T1000 (cell line): ENCODE measurements at places on chromosomes 6 and 20.

DNA sequence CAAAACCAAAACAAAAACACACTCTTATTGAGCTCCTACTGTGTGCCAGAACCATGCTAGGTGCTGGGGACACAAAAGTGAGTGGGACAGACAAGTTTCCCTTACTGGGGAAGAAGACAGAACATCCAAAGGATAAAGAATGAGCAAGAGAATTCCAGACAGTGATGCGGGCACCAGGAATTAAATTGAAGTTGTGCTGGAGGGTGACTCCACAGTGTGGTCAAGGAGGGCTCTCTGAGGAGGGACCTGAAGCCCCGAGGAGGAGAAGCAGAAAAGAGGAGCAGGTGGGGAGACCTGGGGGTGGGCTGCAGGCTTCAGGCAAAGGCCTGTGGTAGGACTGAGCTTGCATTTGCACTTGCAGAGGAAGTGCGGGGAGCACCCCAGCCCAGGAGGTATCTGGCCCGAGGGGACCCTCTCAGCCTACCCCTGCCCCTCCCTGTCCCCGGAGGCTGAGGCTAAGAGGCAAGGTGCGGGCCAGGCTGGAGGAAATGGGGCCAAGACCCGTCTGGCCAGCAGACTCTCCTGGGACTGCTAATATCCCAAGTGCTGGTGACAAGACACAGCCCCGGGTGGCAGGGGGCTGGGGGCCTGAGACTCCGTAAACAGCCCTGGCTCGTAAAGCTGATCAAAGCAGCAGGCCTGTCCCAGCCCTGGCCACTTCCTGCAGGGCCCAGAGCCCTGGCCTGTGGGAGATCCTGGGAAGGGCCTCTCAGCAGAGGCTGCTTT lies 57.1 kb downstream of the SNAI1 start:
- no peak for DNase-seq

- no peak for DNase-seq
These were observed 168.9 kb downstream of the ADGB start for GRCh38 chr6:146767632-146768031.

- DNase-seq = no peak
These were observed 3.3 kb downstream of the PDE7B start for GRCh38 chr6:135854799-135855198.

- no peak for DNase-seq
These were observed 38.5 kb downstream of the KCNQ2 start for GRCh38 chr20:63433756-63434531.

- no peak for DNase-seq
These were observed 175.8 kb downstream of the ISM1 start for GRCh38 chr20:13396826-13397225.

GRCh38 chr6:37302086-37302686 lies 44.2 kb upstream of the TMEM217 start:
- no peak for DNase-seq

DNA sequence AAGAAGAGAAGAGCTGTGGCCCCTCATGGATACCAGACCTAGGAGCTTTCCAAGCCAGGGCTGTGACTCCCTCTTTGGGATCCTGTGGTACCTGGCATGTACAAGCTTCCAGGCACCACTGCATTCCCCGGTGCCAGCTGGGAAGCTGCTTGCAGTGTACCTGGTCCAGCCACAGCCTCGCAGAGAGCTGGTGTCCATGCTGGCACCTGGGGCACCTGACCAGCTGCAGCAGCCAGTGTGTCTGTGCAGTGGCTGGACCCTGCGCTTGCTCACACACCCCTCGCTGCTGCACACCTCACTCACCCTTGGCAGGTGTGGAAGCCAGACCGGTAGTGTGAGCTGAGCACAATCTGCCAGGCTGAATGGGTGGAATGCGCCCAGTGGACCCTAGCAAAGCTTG lies 190.9 kb upstream of the MAN1A1 start:
- no peak for DNase-seq

GRCh38 chr20:34538671-34539123 lies 19.8 kb upstream of the MAP1LC3A start:
- DNase-seq = peak; percentile 13

DNA sequence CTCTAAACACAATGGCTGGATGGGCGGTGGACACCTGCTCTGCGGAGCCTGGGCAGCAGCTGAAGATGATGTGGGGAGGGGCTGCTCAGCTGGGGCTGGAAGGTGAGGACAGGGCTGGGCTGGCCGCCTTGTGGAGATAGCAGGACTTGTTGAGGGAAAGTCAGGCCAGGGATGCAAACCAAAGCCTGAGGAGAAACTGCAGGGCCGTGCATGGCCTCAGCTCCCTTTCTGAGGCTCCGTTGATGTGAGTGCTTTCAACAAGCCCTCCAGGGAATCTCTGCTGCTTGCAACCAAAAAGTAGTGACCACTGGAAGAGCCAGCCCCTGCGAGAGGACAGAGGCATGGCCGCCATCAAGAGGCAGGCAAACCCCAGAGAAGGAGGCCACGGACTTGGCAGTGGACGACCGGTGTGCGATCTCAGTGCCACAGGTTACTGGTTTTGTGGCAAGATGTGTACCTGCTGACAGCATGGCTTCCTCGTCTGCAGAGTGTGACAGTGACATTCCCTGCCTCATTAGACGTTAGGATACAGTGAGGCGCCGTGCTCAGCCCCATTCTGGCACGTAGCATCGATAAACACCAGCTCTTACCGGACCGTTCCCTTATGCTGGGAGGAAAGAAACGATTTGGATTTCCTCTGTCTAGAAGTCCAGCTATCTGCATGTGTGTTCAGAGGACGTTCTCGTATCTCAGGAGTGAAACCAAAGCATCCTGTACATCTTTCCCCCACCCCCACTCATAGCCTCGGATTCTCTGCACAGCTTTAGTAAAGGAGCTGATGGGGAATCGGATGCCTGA lies 37.9 kb downstream of the ERMARD start:
- no peak for DNase-seq

DNA sequence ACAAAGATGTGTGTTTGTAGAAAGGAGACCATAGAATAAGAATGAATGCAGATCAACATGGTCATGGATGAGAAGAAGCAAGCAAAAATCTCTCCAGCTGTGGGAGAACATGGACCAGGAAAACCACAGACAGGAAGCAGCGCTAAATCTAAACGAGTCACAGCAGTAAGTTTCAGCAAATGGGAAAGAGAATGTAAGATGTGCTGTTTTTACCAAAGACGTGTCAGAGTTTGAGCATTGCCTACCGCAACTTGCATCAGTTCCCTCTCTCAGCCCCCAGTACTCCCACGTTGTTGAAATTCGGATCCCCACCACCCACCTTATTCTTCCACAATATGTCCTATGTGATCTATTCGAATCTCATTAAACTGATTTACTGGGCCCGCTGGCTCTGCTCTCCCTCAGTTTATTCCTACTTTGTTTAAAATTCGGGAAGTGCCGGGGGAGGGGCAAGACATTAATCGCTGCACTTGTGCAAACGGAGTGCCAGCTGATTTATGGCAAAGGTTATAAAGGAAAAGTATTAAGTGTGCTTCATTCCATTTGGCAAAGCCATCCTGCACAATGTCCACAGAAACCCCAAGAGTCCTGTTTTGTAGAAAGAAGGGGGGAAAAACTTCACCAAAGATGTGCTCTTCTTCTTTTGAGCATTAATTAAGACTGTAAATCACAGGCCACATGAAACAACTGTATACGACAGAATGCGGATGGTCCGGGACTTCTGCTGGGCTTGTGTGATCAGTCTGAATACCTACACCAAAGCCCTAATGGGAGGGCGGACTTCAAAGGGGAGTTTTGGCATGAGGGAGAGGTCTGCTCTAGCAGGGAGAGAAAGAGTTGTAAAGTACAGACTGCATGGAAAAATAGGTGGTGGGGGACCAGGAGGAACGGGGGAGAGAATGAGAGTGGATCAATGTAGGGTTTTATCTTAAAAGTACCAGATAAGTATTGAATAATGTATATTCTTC lies 59.1 kb upstream of the PRDM1 start:
- no peak for DNase-seq

DNA sequence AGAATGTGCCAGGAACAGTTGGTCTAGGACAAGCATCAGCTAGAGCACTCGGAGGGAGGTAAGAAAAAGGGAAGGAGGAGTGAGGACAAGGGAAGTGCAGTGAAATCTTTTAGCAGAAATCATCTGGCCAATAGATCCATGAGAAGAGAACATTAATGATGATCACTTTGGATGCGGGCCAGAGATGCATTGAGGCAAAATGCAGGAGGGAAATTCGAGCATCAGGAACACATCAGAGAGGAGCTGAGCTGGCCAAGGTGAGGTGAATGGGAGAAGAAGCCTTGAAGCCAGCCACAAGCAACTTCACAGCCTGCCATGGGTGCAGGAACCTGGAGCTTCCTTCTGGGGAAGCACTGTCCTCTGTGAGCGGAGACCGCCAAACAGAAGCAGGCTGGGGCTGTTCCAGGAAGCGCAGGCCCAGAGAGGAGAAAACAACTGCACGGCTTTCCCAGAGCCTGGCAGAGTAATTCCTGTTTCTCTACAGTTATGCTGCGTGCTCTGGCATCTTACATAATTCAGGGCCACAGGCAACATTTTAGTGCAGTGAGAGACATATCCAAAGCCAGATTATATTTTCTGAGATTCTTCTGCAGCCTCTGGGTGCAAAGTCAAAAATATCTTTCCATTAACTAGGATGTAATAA lies 143.8 kb downstream of the F13A1 start:
- no peak for DNase-seq

GRCh38 chr6:87375315-87375714 lies 30.7 kb downstream of the C6orf163 start:
- no peak for DNase-seq

DNA sequence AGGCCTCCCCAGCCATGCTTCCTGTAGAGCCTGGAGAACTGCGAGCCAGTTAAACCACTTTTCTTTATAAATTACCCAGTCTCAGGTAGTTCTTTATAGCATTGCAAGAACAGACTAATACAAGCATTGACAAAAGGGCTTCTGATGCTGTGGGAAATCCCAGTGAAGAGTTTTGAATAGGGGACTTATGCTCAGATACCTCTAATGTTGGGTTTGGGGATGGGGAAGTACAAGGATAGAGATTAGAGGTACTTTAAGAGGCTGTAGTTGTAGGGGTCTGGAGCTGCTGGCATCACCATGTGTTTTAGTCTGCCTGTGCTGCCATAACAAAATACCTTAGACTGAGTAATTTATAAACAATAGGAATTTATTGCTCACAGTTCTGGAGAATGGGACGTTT lies 8.8 kb downstream of the SLX4IP start:
- DNase-seq = no peak

DNA sequence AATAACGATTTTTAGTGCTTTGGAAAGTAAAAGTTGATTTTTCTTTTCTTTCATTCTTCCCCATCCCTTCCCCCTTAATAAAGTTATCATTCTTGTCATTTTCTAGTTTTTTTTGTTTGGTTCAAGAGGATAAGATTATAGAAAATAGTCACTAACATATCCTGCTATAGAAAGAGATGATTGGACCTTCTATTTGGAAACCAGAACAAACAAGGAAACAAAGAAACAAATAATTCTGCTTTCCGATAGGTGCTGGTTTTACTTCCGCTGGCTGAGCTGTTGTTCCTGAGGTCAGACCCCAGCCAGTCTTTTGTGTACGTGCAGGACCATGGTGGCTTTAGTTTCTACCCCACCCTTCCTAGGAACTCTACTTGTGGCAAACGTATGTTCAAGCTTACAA lies at the start of gene CDH26:
Gene CDH26 (plus strand): TSS at position 301 of the 400 bp plus-strand sequence. CDS start 304 bp downstream, outside the sequence.
- DNase-seq = no peak

- no peak for DNase-seq
These were observed 30.3 kb downstream of the LAMA4 start for GRCh38 chr6:112224088-112224487.

GRCh38 chr6:10411131-10411970 lies 3.5 kb downstream of the TFAP2A start:
- no peak for DNase-seq

DNA sequence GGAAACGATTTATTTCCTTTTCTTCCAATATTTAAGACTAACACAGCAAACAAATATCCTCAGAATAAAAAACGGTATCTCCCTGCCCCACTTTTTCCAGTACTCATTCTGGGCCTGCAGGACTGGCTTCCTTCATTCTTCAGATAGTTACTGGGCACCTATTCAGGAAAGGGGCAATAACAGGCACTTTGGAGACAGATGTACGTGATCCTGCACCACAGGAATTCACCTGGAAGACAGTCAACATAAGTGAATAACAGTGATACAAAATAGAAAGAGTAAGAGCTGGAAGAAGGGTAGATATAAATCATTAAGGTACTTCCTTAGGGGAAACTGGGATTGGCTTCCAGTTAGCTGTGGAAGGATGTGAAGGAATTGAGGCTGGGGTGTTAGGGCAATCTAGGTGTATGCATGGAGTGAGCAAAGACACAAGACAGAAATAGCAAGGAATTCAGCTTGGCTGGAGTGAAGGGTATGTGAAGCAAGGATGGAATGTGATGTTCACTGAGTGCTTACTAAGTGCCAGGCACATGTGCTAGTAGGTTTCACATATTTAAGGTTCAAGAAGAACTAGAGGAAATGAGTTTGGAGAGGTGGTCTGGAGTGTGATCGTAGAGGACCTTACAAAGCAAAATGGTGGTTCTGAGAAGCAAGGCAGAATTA lies 49.3 kb upstream of the FAM83C start:
- no peak for DNase-seq

DNA sequence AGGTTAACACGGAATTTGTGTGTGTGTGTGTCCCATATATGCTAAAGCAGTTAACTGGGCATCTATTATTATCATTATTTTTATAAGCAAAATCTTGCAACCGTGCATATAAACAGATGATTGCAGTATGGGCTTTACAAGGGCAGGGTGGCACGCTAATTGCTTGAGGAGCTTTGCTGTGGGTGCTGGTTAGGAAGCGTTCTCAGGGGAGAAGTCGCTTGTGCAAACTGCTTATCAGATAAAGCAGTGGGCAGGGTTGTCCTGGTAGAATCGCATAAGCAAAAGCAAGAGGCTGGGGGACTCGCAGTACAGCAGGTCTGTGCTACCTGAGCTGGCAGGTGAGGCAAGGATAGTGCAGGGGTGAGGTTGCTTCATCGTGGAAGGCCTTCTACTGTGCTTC lies 9.7 kb upstream of the CCN6 start:
- no peak for DNase-seq

- no peak for DNase-seq
These were observed 152.3 kb upstream of the OLIG3 start for GRCh38 chr6:137646484-137646883.

- DNase-seq = no peak
These were observed 39.6 kb downstream of the MEP1A start for GRCh38 chr6:46832816-46833215.

GRCh38 chr6:98833307-98834059 lies 891 bp upstream of the POU3F2 start:
- DNase-seq = no peak

GRCh38 chr20:34506480-34506879 lies 9.7 kb upstream of the DYNLRB1 start:
- no peak for DNase-seq

- no peak for DNase-seq
These were observed 44.9 kb upstream of the SUPT3H start for GRCh38 chr6:45422503-45423110.

DNA sequence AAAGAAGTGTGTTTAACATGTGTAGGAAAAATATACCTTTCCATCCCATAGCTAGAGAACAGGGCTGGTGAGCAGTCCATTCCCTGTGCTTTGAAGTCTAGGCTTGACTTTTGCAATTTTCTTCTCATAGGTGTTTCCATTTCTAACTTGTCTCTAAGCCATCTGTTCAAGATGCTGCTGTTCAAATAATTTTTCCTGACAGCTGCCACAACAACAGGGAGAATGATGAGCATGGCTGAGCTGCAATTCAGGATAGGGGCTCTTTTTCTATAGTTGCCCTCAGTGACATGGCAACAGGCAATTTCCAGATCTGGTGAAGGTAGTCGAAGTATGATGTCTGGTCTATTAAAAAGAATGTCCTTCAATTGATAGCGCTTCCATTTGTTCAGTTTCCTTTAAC lies 103.0 kb upstream of the HS3ST5 start:
- no peak for DNase-seq

- DNase-seq = no peak
These were observed 8.4 kb upstream of the ACSS1 start for GRCh38 chr20:25066386-25066785.
